ENCODE measurements at places on chromosomes 1 and 21.

- DNase-seq: no peak
These were observed 69.4 kb upstream of the ROR1 start for GRCh38 chr1:63704443-63704842.

DNA sequence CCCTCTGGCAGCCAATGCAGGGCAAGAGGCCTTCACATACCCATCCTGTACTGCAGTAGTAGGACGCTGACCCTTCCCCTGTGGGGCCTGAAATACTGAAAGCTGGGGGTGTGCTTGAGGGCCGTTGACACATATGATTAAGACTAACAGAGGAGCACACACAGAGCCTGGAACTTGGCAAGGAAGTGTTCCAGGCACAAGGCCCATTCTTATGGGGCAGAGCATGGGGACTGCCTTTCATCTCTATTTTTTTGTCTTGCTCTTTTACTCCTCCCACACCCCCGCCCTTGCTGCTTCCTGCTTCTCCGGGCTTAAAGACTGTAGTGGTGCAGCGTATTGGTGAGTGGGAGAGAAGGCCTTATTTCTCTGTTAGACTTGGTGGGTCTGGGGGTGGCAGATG lies 137.4 kb downstream of the BACH1 start:
- DNase-seq: no peak

- DNase-seq: no peak
These were observed 41.3 kb downstream of the ICOSLG start for GRCh38 chr21:44199448-44199847.

- peak; percentile 22 for DNase-seq
These were observed 870 bp downstream of the FBXO28 start for GRCh38 chr1:224114787-224115175.

DNA sequence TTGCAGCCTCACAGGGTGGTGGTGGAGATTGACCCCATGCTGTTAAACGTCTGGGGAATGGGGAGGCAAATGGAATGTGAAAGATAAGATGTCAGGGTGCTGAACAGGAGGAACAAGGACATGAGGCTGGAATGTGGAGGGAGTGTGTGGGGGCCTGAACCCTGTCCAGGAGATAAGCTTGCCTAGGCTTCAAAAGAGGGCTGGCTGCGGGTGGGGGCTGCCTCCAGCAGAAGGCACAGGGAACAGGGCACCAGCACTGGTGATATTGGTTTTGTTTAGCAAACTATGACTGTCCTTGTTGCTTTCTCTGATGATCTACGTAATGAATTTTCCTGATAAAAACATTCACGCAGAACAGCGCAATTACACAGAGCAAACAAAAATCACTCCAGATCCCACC lies 52.4 kb upstream of the LRP8 start:
- no peak for DNase-seq

GRCh38 chr1:57360846-57361407 lies 62.9 kb downstream of the DAB1 start:
- DNase-seq: no peak
